Activated CD4-positive, alpha-beta T cell treated with anti-CD3 and anti-CD28 coated beads, Interleukin-10, Interleukin-2, amounts not matched to agents 100 ng/mL and 50 ng/mL, durations not matched to agents 16 hours and 8 hours (primary cell): ENCODE measurements at places on chromosomes 6 and 20.

- DNase-seq, result peak; percentile 52
Observed at GRCh38 chr20:51426718-51427650, 115.5 kb downstream of the NFATC2 start.

DNA sequence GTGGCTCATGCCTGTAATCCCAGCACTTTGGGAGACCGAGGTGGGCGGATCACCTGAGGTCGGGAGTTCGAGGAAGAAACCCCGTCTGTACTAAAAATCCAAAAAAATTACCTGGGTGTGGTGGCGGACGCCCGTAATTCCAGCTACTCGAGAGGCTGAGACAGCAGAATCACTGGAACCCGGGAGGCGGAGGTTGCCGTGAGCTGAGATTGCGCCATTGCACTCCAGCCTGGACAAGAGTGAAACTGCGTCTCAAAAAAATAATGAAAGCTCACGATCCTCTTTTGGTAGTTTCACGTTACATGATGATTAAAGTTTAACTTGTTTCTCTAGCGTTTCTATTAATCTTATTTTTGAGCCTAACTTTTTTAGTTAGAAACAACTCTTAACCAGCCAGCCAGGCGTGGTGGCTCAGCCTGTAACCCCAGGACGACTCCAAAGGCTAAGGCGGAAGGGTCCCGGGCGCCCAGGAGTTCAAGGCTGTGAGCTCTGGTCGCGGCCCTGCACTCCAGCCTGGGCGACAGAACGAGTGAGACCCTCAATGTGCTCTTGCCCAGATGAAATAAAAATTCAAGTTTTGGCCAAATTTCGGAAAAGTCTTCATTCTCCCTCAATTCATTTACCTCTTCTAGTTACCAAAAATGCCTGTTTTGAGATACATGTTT lies 1.2 kb upstream of the WRNIP1 start:
- DNase-seq, result no peak

DNA sequence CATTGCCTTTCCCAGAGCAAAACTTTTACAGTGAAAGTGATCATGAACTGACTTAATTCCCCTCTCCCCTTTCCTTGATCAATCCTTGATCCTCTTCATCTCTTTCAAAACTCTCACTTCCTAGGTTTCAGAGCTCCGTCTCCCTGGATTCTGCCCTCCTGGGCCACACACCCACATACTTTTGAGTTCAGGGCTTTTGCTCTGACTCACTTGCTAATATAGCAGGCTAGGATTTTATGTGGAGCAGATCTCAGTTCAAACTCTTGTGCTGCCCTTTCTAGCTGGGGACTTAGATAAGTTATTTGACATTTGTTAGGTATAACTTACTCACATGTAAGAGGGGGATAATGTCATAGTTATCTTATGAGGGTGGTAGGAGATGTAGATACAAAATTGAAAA lies 109.1 kb upstream of the MLIP start:
- no peak for DNase-seq

DNA sequence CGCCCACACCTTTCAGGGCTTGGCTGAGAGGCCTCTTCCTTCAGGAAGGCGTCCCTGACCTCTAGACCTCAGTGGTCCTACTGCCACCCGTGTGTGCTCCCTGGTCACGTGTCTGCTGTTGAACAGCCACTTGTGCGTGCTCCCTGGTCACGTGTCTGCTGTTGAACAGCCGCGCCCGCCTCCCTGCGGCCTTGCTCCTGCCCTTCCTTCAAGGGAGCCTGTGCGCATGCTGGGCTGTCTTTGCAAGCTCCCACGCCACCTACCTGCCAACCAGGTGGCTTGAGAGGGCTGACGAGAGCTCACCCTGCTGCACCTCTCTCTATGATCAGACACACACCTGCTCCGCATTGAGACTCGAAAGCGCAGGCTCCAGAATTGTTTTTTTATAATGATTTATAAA lies 179.3 kb downstream of the BMP7 start:
- no peak for DNase-seq

DNA sequence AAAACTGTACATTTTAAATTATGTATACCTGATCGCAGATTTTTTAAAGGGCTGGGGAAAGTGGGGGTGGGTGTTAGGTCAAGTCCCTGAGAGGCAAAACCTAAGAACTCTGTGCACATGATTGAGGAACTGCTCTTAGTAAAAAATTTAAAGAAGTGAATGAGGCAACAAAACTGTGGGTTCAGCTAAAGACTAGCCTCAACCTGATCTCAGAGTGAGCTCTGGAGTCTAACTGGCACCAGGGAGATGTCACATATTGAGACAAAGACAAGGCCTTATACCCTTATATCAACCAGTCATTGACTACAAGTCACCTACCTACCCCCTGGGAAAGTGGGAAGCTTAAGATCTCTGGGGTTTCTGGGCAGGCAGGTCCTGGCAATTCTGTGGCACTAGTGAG lies 27.4 kb upstream of the RUNX2 start:
- no peak for DNase-seq

DNA sequence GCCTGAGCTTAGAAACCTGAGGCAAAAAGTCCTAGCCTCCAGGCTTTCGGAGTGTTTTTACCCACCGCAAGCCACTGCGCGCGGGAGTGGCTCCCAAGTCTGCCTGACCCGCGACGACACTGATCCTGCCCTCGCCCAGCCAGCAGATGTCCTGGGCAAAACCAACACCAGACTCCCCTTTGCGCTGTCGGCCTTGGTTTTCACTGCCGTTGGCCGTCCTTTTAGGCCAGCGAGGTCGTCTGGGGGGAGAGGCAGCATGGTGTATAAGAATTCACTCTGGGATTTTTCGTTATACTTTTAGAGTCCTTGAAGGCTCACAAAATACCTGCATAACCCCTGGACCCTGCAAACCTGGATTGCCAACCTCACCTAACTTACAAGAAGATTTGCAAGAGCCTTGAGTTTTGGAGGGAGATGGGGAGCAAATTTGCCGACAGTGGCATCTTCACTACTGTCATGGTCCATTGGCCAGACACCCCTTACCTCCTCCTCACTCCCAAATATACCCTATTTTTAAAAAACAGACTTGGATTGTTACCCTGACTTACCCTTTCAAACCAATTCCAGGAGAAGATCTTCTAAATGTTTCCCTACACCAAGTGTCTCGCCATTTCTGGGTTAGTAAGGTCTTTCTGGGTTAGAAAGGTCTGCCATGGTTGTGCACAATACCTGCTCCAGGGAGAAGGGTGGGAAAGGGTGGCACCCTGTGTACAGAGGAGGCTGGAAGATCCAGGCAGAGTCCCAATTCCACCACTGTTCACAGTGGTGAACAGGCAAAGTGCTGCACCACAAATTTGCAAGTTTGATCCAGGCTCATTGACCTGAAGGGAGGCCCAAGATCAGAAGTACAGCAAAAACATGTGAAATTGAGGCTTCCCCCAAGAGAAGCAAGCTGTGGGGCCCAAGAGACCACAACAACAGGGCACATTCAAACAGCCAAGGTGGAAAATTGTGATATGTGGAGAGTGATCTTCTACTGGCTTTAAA lies 4.4 kb downstream of the FOXA2 start:
- no peak for DNase-seq

- peak; percentile 86 for DNase-seq
Observed at GRCh38 chr6:146851837-146852236, 253.1 kb downstream of the ADGB start.

GRCh38 chr20:52104546-52105441 lies 86.8 kb downstream of the ZFP64 start:
- DNase-seq, result no peak

GRCh38 chr20:43954704-43955061 lies 40.0 kb downstream of the TOX2 start:
- no peak for DNase-seq

- no peak for DNase-seq
Observed at GRCh38 chr6:81262656-81263055, 489.8 kb downstream of the TENT5A start.

DNA sequence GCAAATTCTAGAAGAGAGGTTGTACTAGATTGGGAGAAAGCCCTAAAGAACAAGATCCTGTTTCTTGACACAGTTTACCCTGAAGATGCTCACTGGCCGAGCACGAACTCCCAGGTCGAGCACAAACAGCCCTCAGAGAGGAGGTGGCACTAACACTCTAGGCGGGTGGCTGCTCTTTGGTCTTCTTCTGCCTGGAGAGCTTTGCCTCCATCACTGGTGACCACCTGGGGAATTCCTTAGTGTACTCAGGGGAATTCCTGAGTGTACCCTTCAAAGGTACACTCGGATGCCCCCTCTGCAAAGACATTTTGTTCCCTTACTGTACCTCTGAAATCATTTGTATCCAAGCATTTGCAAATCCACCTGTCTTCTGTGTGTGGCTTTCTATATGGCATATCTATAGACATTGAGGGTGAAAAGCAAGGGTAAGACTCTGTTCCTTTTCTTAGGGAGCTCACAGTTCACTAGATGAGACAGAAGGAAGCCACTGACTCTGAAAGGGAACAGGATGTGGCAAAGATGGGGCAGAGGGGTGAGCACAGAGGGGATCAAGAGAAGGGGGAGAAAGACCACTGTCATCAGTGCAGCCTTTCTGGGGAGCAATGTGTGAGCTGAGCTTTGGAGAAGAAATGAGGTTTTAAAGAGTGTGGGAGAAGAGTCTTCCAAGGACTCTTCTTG lies 169.8 kb upstream of the PROKR2 start:
- no peak for DNase-seq

- DNase-seq, result no peak
Observed at GRCh38 chr6:123953920-123954319, 150.3 kb downstream of the NKAIN2 start.

- peak; percentile 86 for DNase-seq
Observed at GRCh38 chr6:158057213-158057987, 75.7 kb downstream of the SYNJ2 start.

GRCh38 chr6:18314317-18314997 lies 50.1 kb upstream of the DEK start:
- no peak for DNase-seq

DNA sequence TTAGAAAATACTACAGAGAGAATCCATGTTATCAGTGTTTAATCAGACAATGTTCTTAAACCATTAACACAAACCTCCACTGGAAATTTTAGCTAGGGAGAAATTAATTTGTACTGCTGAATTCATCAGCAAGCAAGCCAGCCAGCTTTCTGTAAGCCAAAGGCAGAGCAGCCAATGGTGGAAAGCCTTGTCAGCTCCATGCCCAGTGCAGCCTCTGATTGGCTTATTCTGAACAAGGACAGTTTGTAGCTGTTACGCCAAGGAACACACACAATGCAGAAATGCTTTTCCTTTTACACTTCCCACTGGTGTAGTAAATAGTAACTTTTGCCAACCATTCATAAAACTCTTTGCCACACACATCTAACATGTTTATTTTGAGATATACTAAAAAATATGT lies 265.0 kb downstream of the TENT5A start:
- DNase-seq, result no peak

GRCh38 chr20:52809003-52809402 lies 163.2 kb upstream of the TSHZ2 start:
- no peak for DNase-seq

DNA sequence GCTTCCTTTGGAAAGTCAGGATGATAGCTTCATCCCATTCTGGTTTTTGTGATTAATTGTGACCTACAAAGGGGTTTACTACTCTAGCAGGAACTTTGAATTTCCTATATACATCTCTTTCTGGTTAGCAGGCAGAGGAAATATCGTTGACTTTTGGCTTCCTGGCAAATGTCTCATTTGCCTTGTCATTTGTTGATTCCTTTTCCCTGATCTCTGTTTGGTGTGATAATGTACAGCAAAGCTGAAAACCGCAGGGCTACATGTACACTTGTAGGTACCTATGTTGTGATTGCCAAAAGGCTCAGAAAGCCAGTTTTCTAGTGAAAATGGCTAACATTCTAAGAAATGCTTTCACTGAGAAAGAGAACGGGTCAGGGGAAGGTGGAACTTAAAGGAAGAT lies 44.3 kb downstream of the TOP1 start:
- peak; percentile 67 for DNase-seq

GRCh38 chr6:74368746-74369145 lies 672.7 kb downstream of the CD109 start:
- DNase-seq, result no peak

- DNase-seq, result peak; percentile 60
Observed at GRCh38 chr6:71292001-71292400, 3.4 kb downstream of the OGFRL1 start.

DNA sequence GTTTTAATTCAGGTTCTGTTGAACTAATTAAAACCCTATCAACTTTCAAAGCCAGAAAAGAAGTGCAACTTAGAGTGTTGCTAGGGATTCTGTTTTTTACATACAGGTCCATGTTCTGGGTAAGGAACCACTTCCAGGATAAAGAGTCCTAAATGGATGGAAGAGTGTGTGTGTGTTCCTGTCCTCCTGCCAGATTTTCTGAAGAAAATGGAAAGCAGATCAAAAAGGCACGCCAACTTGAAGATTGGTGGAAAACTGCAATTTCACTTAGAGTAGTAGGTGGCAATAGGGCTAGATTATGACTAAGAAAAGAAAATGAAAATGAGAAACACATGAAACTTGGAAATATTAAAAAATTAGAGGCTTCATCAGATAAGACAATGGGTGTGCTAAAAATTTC lies 85.3 kb downstream of the COL21A1 start:
- DNase-seq, result no peak

DNA sequence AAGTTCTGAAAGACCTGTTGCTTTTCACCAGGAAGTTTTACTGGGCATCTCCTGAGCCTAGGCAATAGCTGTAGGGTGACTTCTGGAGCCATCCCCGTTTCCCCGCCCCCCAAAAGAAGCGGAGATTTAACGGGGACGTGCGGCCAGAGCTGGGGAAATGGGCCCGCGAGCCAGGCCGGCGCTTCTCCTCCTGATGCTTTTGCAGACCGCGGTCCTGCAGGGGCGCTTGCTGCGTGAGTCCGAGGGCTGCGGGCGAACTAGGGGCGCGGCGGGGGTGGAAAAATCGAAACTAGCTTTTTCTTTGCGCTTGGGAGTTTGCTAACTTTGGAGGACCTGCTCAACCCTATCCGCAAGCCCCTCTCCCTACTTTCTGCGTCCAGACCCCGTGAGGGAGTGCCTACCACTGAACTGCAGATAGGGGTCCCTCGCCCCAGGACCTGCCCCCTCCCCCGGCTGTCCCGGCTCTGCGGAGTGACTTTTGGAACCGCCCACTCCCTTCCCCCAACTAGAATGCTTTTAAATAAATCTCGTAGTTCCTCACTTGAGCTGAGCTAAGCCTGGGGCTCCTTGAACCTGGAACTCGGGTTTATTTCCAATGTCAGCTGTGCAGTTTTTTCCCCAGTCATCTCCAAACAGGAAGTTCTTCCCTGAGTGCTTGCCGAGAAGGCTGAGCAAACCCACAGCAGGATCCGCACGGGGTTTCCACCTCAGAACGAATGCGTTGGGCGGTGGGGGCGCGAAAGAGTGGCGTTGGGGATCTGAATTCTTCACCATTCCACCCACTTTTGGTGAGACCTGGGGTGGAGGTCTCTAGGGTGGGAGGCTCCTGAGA lies at the start of gene HFE:
HFE (plus strand) TSS at position 146 of the 832 bp plus-strand sequence; CDS start at position 158, 12 bp downstream.
- peak; percentile 28 for DNase-seq

- DNase-seq, result no peak
Observed at GRCh38 chr6:27136978-27137814, 110.3 kb upstream of the PRSS16 start.

DNA sequence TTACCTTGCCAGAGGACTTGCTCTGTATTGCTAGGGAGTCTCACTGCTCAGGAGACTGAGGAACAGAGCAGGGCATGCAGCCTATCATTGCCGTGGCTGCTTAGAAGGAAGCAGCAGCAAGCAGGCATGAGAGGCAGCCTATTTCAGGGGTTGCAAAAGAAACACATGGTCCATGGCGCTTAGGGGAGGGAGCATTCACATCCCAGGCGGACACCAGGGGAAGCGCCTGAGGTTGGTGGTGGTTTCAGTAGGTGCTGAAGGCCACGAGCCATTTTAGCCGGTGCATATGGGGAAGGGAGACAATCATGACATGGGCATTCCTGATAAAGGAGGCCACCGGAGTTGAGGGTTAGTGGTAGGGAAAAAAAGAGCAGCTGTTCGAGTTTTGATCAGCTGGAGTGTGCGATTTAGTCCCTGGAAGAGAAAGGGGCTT lies 20.9 kb downstream of the FARS2 start:
- no peak for DNase-seq

- no peak for DNase-seq
Observed at GRCh38 chr6:112802144-112802543, 455.0 kb downstream of the RFPL4B start.
